ENCODE measurements at places on chromosomes 7 and 10.

- DNase-seq = no peak
These were observed 29.8 kb downstream of the FAM20C start for GRCh38 chr7:221978-222715.

GRCh38 chr7:70188901-70189650 lies 590.8 kb downstream of the AUTS2 start:
- DNase-seq = no peak

- no peak for DNase-seq
These were observed 94.9 kb downstream of the NPSR1 start for GRCh38 chr7:34752929-34753328.

GRCh38 chr10:34751272-34751671 lies 63.8 kb downstream of the PARD3 start:
- no peak for DNase-seq

GRCh38 chr7:101622609-101623173 lies 6.4 kb downstream of the MYL10 start:
- no peak for DNase-seq

Data from hindlimb muscle (tissue), 1 donor.